ENCODE measurements at places on chromosomes 2 and 18. TPM values are rescaled to one million over a fixed set of nuclear protein-coding genes. Genes with fewer than 3 reads are reported as not detected.

DNA sequence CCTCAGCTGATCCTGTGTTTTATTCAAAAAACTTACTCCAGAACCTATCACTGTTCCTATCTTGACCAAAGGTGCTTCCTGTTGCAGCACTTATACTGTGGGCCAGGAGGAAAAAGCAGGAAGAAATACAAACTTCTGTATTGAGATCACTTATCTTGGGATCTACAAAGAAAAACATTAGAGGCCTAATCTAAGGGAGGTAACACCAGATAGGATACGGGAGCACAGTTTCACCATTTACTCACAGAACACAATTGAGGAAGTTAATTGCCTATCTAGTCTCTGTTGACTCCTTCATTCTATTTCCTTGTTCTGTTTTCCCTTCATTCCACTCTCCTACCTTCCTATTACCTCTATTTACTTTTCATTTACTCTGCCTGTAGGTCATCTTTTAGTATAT, 287.2 kb upstream of the LINC00305 start:
- DNase-seq = no peak

DNA sequence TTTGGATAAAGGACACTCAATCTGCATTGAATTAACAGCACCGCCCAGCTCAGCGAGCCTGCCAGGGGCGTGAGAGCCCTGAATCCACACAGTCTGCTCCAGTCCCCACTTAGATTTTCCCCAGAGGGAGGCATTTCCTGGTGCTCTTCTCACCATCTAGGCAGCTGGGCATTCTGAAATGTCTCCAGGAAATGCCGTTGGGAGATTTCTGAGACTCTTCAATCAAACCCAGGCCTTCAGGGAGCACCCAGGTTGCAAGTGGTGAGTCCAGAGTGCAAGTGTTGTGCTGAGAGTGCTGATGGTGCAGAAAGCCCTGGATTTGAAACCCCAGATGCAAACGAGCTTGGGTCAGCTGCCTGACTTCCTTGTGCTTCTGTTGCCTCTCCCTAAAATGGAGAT, 23.4 kb upstream of the TMEM37 start:
- no peak for DNase-seq

Gene CCDC150
- 5.9 TPM for polyA plus RNA-seq

DNA sequence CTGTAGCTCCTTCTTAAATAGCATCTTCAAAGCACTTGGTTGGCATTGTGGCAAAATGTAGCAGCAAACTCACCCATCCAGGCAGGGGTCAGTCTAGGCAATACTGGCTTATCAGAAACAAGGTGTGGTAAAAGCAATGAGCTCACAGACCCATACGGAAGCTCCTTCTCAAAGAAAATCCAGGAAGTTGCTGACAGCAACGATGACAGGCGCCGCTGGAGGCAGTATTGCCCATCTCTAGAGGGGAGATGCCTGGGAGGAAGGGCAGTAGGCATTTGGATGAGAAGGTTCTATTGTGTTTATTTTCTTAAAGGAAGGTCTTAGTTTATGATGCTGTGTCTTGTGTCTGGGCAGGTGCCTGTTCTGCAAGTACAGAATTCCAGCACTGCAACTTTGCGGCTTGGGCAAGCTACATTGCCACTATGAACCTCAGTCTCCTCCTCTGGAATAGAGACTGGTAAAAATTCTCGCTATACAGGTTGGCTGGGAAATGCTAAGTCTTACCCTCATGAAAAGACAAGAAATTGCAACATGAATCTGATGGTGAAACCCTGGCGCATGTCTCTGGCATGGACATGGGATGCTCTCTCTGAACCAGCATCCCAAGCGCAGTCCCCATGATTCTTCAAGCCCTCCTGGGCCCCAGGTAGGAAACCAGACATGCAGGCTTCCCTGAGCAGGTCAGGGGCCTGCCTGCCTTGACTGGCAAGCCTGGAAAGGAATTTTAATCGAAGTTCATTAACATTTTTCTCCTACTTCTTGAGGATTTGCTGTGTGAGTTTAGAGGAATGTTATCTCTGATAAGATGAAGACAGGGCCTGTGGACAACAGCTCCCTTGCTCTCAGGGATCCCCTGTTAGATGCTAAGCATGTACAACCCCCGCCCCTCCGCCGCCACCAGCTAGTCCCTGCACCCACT, 156.0 kb downstream of the TFCP2L1 start:
- peak; percentile 10 for DNase-seq

DNA sequence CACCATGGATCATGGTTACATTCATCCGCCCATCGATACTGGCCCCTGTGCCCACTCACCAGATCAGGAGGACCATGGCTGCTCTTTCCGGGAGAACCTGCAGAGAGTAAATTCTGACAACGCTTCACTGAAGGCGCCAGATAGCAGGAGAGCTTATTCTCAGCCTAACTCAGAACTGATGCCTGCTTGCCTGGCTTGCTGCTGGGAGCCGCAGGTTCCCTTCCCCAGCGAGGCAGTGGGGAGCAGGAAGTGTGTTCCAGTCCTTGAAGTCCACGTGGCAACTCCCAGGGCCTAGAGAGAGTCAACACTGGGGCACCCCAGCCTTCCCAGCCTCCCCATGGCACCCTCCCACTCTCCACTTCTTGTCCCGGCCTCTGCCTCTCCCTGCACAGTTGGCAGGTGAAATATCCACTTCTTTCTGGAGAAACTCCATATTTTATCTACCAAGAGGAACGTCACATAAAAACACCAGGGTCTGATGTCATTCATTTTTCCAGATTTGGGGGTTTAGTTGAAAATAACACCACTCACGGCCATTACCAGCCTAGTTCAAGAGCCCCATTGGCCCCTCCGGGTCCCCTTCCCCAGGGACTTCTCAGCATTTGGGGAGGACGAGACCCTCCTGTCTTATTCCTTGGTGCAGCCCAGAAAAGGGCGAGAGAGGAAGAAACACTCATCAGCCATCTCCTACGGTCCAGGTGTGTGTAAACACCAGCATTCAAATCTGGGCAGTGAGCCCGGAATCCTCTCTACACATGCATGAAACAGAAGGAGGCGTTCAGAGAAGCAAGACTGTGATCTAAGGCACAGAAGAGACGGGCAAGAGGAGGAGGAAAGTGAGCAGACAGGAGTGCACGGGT, 3.5 kb upstream of the TUBB6 start:
- no peak for DNase-seq

GRCh38 chr2:230472621-230473018, 56.6 kb downstream of the SP100 start:
- no peak for DNase-seq

DNA sequence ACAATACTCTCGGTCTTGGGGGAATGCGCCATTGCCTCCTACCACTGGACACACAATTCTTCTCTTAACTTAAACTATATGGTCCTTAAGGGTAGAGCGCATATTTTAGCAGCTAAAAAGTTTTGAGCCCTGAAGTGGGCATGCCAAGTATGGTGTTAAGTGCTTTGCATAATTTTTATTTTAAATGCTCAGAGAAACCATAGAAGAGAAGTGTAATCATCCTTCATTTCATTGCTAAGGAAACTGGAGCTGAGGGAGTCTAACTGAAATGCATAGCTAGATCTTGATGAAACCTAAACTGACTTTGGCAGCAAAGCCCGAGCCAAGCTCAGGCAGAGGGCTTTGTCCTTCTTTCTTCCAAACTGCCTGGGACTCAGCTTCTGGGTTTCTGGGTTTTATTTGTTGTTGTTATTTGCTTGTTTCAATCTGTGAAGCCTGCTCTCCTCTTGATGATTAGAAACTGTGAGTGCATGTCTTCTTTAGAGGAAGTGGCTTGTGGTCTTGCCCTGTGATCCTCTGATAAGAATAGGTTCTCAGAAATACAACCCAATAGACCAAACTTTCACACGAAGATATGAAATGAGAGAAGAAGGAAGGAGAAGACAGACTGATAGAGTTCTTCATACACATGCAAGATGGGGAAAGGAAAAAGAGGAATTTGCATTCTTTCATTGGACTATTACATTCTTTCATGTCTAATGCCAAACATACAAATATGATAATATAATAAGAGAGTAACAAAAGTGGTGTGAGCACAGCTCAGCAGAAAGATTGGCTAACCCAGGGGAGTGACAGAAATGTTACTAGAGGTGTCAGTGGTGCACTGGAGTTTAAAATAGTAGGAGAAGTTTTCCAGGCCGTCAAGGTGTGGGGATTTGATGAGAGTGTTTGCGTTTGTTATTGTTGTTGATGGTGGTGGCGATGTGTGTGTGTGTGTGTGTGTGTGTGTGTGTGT, 7.5 kb upstream of the RNF144A start:
- no peak for DNase-seq

Gene MC5R
- polyA plus RNA-seq = 1.5 TPM

- DNase-seq = no peak
Observed at GRCh38 chr18:27138079-27138478, 47.0 kb downstream of the CHST9 start.

Gene SRD5A2
- 0.04 TPM for polyA plus RNA-seq

Gene AFG3L2
- polyA plus RNA-seq = 44.5 TPM

GRCh38 chr2:222196159-222196558, 102.6 kb downstream of the PAX3 start:
- peak; percentile 6 for DNase-seq

- DNase-seq = no peak
Observed at GRCh38 chr2:14567561-14567960, 65.0 kb upstream of the LRATD1 start.

- DNase-seq = no peak
Observed at GRCh38 chr2:203691149-203691548, 15.3 kb upstream of the CD28 start.

DNA sequence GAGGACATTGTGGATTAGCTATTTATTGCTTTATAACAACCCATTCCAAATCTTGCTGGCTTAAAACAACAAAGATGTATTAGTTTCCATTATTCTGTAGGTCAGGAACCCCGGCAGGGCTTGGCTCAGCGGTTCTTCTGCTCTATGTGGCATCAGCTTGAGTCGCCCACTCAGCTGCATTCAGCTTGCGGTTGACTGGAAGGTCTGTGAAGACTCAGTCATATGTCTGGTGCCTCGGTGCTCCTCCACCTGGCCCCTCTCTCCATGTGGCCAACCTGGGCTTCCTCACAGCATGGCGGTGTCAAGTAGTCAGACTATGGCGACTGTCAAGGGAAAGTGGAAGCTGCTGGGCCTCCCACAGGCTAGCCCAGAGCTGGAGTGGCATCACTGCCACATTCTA, 48.6 kb downstream of the EMILIN2 start:
- DNase-seq = no peak

Data from muscle of back (tissue), 13 donors.